ENCODE measurements at places on chromosomes 16 and 17.
A peak's percentile ranks its signal among the peaks of the same experiment; 100 is the strongest.

DNA sequence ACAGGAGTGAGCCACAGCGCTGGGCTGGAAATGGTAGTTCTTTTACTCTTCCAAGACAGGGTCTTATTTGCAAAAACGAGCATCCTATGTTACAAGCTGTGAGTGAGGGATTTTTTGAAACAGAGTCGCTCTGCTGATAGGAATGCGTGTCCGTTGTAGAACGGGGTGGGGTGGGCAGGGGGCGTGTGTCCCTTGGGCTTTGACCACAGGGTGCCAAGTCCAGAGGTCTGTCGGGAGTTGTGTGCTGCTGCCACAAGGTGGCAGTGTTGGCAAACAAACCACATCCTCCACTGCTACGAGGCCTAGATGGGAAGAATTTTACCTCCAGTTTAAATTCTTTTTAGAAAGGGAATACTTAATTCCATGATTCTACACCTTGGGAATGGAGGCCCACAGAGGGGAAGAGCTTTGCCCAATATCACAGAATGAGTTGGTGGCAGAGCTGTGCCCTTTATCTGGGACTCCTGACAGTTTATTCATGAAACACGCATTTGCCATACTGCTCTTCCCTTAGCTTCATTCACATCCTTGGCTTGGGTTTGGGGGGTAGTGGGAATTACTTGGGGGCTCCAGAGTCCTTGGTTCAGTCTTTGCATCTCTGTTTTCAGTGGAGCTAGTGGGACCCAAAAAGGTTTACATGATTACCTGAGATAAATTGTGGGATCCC lies 30.6 kb upstream of the ETV4 start:
- DNase-seq = peak; percentile 69

DNA sequence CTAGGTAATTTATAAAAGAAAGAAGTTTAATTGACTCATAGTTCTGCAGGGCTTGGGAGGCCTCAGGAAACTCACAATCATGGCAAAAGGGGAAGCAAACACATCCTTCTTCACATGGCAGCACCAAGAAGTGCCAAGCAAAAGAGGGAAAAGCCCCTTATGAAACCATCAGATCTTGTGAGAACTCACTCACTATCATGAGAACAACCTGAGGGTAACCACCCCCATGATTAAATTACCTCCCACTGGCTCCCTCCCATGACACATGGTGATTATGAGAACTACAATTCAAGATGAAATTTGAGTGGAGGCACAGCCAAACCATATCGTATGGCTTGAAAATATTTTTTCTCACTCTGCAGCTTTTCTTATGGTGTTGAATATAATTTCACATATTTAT lies 151.7 kb downstream of the ANKFN1 start:
- peak; percentile 79 for DNase-seq

- DNase-seq = peak; percentile 60
These were observed 430 bp downstream of the AMFR start for GRCh38 chr16:56424791-56425438.

- DNase-seq = peak; percentile 90
These were observed at the start of gene PCYT2 for GRCh38 chr17:81911277-81911961. TSS of gene PCYT2 (minus strand) at chr17:81911399. CDS start at chr17:81911355, 44 bp downstream.

DNA sequence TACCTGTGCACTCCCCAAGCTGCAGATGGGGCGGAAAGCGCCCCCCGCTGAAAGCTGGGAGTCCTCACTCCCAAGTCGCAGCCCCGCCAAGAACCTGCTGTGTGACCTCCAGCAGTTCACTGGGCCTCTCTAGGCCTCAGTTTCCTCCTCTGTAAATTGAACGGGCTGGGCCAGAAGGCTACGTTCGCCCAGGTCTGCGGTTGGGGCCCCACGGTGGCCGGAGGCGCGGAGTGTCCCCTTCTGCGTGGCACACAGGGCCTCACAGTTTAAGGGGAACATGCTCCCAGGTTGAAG lies 628 bp downstream of the GALK1 start:
- DNase-seq = no peak
